ENCODE measurements at places on chromosomes 4 and X.

- DNase-seq: no peak
Measured at GRCh38 chr4:58776627-58777026, 1666.4 kb upstream of the IGFBP7 start.

DNA sequence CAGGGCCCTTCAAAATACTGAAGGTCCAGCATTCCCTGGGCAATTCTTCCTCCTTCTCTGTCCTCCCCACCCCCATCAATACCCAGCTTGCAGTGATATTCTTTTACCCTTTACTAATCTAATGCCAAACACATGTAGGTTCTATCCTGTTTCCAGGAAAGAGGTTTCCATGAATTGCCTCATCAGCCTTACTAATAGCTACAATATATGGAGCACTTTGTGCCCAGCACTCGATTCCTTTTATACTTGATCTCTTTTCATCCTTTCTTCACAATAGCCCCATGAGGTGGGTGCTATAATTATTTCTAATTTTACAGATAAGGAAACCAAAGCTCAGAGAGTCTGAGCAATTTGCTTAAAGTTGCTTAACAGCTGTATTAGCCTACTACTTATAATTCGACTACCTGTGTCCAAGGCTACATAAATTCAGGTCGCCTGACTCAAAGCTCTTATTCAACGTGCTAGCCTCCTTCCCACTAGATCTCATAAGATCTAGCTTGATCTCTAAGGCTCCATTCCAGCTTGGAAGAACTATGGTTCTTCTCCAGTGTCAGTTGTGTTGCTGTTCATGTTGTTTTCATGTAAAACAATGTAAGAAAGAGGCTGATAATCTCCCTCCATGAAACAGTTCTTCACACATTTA is 229.6 kb upstream of the PGRMC2 start:
- no peak for DNase-seq

- no peak for DNase-seq
Measured at GRCh38 chr4:96912716-96913115, 1072.8 kb downstream of the PDHA2 start.

DNA sequence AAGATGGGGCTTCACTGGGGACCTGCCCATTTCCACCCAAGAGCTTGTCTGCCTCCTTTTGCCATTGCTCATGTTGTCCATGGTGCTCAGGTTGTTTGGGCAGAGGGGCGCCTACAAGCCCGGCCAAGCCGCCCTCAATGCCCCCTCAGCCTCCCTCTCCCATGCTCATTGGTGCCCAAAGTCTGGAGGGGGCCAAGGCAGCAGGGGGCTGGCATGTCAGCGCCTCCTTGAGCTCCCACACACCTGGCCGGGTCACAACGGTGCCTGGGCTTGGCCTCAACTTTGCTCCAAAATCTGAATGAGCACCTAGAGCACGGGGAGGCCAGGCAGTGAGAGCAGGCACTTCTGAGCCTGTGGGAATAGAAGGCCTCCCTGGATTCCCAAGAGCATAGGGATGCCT is 1598.8 kb downstream of the PCDH7 start:
- DNase-seq: no peak

GRCh38 chr4:40427128-40427527 is 92.0 kb downstream of the CHRNA9 start:
- no peak for DNase-seq

DNA sequence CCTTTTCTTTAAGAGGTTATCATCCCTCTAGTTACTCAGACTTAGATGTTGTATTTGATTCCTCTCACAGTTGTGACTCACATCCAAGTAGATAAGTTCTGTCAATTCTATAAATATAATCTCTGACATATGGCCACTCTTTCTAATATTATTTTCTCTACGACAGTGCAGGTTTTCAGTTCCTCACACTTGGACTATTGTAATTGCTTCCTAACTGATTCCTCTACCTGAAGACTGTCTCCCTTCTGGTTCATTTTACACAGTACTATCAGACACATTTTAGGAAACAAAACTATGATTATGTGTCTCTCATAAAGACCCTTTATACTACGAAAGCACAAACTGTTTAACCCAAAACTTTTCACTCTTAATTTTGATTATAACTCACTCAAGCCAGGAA is 31.3 kb upstream of the GNRHR start:
- no peak for DNase-seq

GRCh38 chr4:135120195-135120594 is 918.6 kb upstream of the PABPC4L start:
- no peak for DNase-seq

- no peak for DNase-seq
Measured at GRCh38 chrX:103498786-103499185, 20.5 kb downstream of the RAB40A start.

DNA sequence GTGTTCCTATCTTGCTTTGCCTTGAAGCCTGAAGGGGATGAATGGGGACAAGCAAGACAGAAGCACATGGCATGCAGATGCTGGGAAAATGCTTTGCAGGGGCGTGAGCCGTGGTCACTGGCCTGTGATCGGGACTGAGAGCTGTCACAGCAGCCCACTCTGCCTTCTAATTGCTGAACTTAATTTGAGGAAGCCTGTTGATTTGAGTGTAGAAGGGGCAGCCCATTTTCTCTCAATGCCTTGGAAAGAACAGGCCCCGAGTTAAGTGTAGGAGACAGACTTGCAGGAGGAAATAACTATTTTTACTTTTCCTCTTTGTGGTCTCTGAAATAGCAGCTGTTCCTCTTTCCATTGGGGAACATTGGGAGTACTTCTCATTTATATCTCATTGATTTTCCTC is 26.1 kb upstream of the TBC1D1 start:
- DNase-seq: no peak

Measured in GM06990 (cell line).